ENCODE measurements at places on chromosomes 2 and 18. TPM values are rescaled to one million over a fixed set of nuclear protein-coding genes. Genes with fewer than 3 reads are reported as not detected.
A peak's percentile ranks its signal among the peaks of the same experiment; 100 is the strongest.

DNA sequence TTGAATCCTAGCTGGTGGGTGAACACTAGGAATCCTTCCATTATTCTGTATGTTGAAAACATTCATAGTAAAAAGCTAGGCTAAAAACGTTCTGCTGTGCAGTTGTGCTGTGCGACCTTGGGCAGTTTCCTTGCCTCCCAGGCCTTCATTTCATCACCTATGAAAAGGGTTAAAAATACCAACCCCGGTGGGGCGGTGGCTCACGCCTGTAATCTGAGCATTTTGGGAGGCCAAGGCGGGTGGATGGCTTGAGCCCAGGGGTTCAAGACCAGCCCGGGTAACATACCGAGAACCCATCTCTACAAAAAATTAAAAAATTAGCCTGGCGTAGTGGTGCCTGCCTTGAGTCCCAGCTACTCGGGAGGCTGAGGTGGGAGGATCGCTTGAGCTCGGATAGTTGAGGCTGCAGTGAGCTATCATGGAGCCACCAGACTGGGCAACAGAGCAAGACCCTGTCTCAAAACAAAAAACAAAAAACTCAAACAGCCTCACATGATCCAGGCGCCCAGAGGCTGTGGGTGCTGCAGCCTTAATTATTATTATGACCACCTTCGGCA is 2.9 kb upstream of the RRM2 start:
- H3K27ac ChIP-seq, result peak overlapping the region; percentile 94
- no peaks in the 10 kb centered on the region for H3K27me3 ChIP-seq

DNA sequence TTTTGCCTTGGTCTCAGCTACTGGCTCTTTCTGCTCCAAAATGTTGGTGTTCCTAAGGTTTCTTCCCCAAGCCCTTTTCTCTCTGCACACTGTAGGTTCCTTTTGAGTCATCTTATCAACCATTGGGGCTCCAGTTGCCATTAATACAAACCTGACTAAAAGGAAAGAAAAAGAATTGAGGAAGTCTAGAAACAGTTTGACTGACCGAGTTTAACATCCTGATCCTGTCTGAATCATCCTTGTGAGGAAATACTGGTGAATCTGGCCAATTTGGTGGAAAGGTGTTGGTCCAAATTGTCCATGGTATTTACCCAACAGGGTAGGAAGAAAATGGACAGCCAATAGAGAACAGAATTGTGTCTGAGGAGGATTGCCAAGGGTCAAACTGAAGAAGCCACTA is 38.3 kb downstream of the CRYGD start:
- no peaks in the 10 kb centered on the region for H3K4me1 ChIP-seq
- H3K36me3 ChIP-seq, result no peaks in the 10 kb centered on the region
- DNase-seq, result no peak
- H3K27ac ChIP-seq, result no peak overlapping the region
- H3K4me3 ChIP-seq, result no peak overlapping the region
- H3K27me3 ChIP-seq, result peaks cover 10% of the 10 kb centered on the region

The LBX2 gene
- total RNA-seq, result 2.8 TPM

DNA sequence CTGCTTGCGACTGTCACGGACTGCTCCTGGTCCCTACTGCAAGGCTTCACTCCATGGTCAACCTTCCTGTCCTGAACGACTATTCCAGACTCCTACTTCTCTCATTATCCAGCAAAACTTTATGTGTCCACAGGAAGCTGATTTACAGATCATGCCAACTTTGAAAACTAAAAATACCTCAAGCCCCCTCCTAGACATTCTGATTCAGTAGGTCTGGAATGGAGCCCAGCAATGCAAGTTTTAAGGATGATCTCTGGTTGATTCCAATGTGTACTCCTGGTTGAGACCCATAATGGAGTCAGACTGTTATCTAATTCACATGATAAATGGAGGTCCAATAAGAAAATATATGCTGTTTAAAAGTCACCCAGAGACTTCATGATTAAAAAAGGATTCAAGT is 13.1 kb upstream of the LRATD1 start:
- H3K27me3 ChIP-seq, result peaks cover 4% of the 10 kb centered on the region
- no peak for DNase-seq

The GALR1 gene
- 0.07 TPM for total RNA-seq

- H3K27ac ChIP-seq, result no peak overlapping the region
- no peak overlapping the region for H3K4me3 ChIP-seq
- no peak for DNase-seq
- H3K4me1 ChIP-seq, result peaks cover 9% of the 10 kb centered on the region
- H3K27me3 ChIP-seq, result no peaks in the 10 kb centered on the region
- peaks cover 22% of the 10 kb centered on the region for H3K36me3 ChIP-seq
Observed at GRCh38 chr2:197613509-197613987, 61.8 kb downstream of the RFTN2 start.

DNA sequence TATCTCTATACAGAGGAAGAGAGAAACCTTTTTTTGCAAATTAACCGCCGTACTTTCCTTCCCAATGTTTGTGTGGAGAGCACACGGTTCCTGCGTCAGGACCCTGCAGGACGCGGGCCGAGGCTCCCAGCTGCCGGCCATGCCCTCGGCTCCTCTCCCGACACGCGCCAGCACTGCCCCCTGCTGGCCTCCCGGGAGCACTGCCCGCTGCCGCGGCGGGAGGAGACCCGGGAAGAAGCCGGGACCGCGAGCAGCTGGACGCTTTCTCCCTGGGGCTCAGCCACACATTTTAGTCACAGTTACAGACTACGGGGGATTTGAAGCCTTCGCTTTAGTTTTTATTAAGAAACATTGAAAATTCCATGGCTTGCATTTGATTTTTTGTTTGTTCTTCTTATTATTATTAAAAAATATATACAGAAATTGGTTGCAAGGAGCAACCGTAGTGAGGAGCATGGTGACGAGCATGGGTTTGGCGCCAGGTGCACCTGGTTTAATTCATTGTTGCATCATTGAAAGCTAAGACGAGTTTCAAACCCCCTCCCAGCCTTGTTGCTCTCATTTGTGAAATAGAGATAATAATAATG is 401.2 kb downstream of the GALR1 start:
- no peak overlapping the region for H3K4me3 ChIP-seq
- peak; percentile 87 for DNase-seq
- no peak overlapping the region for H3K27ac ChIP-seq
- H3K4me1 ChIP-seq, result peaks cover 5% of the 10 kb centered on the region
- H3K36me3 ChIP-seq, result no peaks in the 10 kb centered on the region
- H3K27me3 ChIP-seq, result peaks cover 40% of the 10 kb centered on the region

- DNase-seq, result no peak
- no peaks in the 10 kb centered on the region for H3K36me3 ChIP-seq
- no peaks in the 10 kb centered on the region for H3K27me3 ChIP-seq
- no peak overlapping the region for H3K27ac ChIP-seq
Observed at GRCh38 chr2:211035548-211036185, 479.3 kb downstream of the CPS1 start.

The CDKL4 gene
- total RNA-seq, result 0.57 TPM

GRCh38 chr2:157420771-157421323 is 23.0 kb downstream of the CYTIP start:
- H3K27me3 ChIP-seq, result no peaks in the 10 kb centered on the region
- no peak overlapping the region for H3K4me3 ChIP-seq
- H3K4me1 ChIP-seq, result no peaks in the 10 kb centered on the region
- DNase-seq, result no peak
- no peaks in the 10 kb centered on the region for H3K36me3 ChIP-seq

DNA sequence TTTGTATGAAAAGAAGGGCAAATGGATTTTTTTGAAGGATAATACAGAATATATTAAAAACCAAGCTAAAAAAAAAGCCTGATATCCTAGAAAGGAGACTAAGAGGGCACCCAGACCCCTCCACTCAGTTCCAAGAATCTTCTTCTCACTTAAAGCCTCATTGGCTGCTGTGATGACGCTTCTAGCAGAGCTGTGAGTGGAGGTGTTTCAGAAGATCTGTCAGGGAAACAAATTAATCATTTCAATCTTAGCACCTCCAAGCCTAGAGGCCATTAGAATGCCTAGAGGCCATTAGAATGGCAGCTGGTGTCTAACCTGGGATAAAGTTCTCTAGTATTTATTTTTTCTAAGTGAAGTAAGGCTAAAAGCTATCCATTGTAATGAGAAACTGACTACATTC is 164.2 kb upstream of the TMEM200C start:
- DNase-seq, result no peak
- peaks cover 22% of the 10 kb centered on the region for H3K4me1 ChIP-seq
- no peak overlapping the region for H3K27ac ChIP-seq
- no peaks in the 10 kb centered on the region for H3K36me3 ChIP-seq
- no peaks in the 10 kb centered on the region for H3K27me3 ChIP-seq

GRCh38 chr2:45542013-45542412 is 69.1 kb downstream of the SRBD1 start:
- H3K4me1 ChIP-seq, result no peaks in the 10 kb centered on the region
- no peak overlapping the region for H3K4me3 ChIP-seq
- H3K27ac ChIP-seq, result no peak overlapping the region
- no peak for DNase-seq
- no peaks in the 10 kb centered on the region for H3K27me3 ChIP-seq

GRCh38 chr2:98180456-98180855 is 93.5 kb downstream of the VWA3B start:
- H3K27me3 ChIP-seq, result peaks cover 31% of the 10 kb centered on the region
- H3K27ac ChIP-seq, result no peak overlapping the region
- H3K4me3 ChIP-seq, result no peak overlapping the region
- H3K4me1 ChIP-seq, result no peaks in the 10 kb centered on the region

The GREB1 gene
- total RNA-seq, result 7.5 TPM

DNA sequence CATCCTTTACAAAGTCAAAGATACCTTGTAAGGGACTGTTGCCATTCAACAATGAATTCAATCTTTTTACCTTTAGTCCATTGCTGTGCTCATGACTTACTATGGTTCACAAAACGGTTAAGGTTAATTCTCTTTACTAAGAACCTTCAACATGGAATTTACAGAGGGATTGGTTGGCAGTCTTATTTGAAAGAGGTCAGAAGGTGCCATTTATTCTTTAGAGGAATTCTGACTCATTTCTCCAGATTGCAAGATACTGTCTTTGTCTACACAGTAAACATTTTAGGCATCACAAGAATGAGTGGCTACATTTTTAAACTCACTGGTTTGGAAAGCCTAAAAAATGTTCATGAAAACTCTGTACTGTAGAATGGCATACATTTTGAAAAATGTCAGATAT is 17.4 kb downstream of the KCNH7 start:
- DNase-seq, result no peak
- no peaks in the 10 kb centered on the region for H3K36me3 ChIP-seq
- peak overlapping the region; percentile 18 for H3K4me3 ChIP-seq
- H3K27me3 ChIP-seq, result no peaks in the 10 kb centered on the region
- peaks cover 9% of the 10 kb centered on the region for H3K4me1 ChIP-seq

GRCh38 chr2:7683196-7683595 is 766.0 kb downstream of the RNF144A start:
- no peak overlapping the region for H3K4me3 ChIP-seq
- no peaks in the 10 kb centered on the region for H3K36me3 ChIP-seq
- no peak for DNase-seq
- H3K27ac ChIP-seq, result no peak overlapping the region

DNA sequence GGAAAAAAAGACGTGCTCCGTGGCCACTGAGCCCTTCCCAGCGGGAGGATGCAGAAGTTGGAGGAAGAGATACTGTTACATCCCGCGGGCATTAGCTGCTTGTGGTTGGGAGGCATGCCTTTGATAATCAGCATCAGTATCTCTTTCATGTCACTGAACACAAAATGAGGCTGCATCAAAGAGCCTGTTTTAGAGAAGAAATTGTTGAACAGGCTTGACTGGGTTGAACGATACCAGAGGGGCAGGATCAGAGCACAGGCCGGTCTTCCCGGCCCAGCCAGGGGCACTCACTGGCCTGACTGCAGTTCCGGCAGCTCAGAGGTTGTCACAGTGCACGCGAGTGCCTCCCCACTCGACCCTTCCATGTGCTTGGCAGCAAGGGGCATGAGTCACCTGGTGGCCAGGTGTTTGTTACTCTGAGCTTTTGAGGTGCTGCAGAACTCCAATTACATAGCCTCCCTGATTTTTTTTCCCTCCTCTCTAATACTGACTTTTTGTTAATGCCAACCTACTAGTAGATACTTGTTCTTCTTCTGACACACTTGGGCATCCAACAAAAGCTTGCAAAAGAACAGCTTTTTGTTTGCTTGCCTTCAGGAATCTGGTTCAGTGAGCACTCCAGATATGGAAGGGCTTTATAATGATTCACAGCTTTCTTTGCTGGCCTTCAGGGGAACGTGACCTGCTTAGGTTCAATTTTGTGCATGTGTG is 121.6 kb downstream of the VAPA start:
- H3K27ac ChIP-seq, result peak overlapping the region; percentile 88
- H3K36me3 ChIP-seq, result peaks cover 6% of the 10 kb centered on the region
- no peaks in the 10 kb centered on the region for H3K27me3 ChIP-seq

The POTEF gene
- total RNA-seq, result 25.0 TPM

The TGFA gene
- 6.8 TPM for total RNA-seq

GRCh38 chr2:129880971-129881370 is 98.5 kb upstream of the RAB6C start:
- peaks cover 17% of the 10 kb centered on the region for H3K27me3 ChIP-seq
- no peak for DNase-seq
- H3K36me3 ChIP-seq, result no peaks in the 10 kb centered on the region
- no peak overlapping the region for H3K27ac ChIP-seq
- H3K4me3 ChIP-seq, result no peak overlapping the region

DNA sequence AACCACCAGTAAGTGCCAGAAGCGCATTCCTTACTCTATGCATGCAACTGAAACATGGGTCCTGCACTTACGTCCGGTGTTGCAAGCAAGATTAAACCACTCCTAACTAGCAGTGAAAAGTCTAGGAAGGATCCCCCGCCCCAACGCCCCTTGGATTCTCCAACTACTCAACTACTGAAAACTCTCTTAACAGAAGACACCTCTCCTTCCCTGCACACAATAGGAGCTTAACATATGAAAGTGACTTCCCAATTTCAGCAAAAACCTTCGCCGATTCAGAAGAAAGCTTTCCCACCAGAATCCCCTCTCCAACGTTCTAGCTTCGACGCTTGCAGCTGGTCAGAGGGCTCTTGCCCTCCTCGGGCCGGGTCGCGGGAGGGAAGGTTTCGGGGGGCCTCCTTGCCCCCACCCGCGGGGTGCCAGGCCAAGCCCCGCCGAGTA is 578 bp downstream of the IWS1 start:
- H3K4me3 ChIP-seq, result peak overlapping the region; percentile 99
- H3K27ac ChIP-seq, result peak overlapping the region; percentile 98
- peaks cover 9% of the 10 kb centered on the region for H3K36me3 ChIP-seq
- peaks cover 8% of the 10 kb centered on the region for H3K27me3 ChIP-seq
